ENCODE measurements at places on chromosomes 5 and 9. TPM values are rescaled to one million over a fixed set of nuclear protein-coding genes. Genes with fewer than 3 reads are reported as not detected.

- H3K4me3 ChIP-seq: no peak overlapping the region
- H3K4me1 ChIP-seq: peaks cover 10% of the 10 kb centered on the region
- H3K36me3 ChIP-seq: no peaks in the 10 kb centered on the region
- peaks cover 2% of the 10 kb centered on the region for H3K27me3 ChIP-seq
- DNase-seq: no peak
These were observed 28.0 kb upstream of the HTR4 start for GRCh38 chr5:148682058-148683026.

- H3K4me3 ChIP-seq: no peak overlapping the region
- H3K36me3 ChIP-seq: no peaks in the 10 kb centered on the region
- H3K27ac ChIP-seq: no peak overlapping the region
- H3K27me3 ChIP-seq: no peaks in the 10 kb centered on the region
These were observed 49.4 kb upstream of the ZNF608 start for GRCh38 chr5:124795829-124796228.

DNA sequence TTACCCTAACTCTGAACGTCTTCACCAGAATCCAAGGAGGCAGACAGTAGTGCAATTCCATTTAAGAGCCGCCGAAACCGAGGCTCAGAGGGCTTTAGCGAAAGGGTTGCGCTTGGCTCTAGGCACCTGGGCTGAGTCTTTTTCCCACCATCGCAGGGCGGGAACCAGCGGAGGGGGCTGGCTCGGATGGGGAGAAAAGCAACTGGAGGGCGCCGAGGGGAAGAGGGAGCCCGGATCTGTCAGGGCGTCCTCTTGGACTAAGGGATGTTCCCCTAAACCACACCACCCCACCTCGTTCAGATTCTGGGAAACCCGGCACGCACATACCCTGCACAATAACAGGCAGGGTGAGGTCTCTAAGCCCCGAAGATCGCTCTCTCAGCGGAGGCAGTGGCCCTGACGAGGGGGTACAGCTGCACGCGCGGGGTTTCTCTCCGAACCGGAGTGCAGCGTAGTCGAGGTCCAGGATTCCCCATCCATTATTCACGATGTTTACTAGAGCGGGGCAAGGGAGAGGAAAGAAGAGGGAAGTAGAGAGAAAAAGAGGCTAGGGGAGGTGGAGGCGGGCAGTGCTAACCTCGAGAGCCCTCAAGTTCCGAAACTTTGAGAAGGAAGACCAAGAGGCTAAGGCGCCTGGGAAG, 1.3 kb upstream of the POU4F3 start:
- no peak for DNase-seq
- H3K27me3 ChIP-seq: peaks cover 100% of the 10 kb centered on the region
- H3K4me1 ChIP-seq: peaks cover 11% of the 10 kb centered on the region
- no peak overlapping the region for H3K4me3 ChIP-seq

- no peak for DNase-seq
- H3K4me3 ChIP-seq: no peak overlapping the region
- H3K27me3 ChIP-seq: no peaks in the 10 kb centered on the region
- H3K4me1 ChIP-seq: no peaks in the 10 kb centered on the region
- H3K27ac ChIP-seq: no peak overlapping the region
These were observed 88.7 kb downstream of the EMB start for GRCh38 chr5:50352382-50352781.

DNA sequence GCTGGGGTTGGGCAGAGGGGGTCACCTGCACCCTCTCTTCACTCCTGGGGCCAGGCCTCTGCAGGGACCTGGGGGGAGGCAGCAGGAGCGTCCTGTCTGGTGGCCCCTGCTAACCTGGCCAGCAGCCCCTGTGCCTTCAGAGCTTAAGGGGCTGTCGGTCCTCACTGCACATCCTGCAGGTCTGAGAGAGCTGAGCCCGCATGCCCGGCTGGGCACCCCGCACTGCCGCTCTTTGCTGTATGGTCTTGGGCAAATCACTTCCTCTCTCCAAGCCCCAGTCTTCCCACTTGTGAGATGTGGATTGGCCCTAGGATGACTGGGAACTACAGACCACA, 7.9 kb downstream of the FLT4 start:
- no peaks in the 10 kb centered on the region for H3K36me3 ChIP-seq
- no peak for DNase-seq
- H3K27me3 ChIP-seq: peaks cover 63% of the 10 kb centered on the region
- H3K4me3 ChIP-seq: no peak overlapping the region
- H3K27ac ChIP-seq: no peak overlapping the region
- H3K4me1 ChIP-seq: no peaks in the 10 kb centered on the region

DNA sequence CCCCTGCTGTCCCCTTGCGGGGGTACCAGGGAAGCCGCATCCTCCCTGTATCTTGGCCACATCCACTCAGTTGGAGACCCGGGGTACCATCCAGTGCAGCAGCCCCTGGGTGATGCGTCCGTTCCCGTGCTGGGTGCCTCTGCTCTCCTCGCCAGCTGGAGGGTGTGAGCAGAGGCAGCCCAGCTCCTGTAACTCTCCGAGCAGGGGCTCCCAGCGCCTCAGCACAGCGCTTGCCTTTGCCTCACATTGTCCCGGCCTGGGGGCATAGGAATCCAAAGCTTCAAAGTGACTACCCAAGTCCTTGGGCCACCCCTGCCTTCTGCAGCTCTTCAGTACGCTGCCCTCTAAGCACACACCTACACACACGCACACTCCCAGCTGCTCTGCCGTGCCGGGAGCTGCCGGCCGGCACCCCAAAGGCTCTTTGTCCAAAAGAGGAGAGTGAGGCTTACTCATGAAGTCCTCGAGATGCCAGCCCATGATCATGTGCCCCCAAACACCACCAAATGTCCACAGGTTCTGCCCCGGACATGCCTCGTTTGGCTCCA, 733 bp downstream of the ANGPTL2 start:
- H3K4me1 ChIP-seq: peaks cover 22% of the 10 kb centered on the region
- no peaks in the 10 kb centered on the region for H3K36me3 ChIP-seq
- peak overlapping the region; percentile 80 for H3K27ac ChIP-seq
- DNase-seq: peak; percentile 45
- H3K27me3 ChIP-seq: no peaks in the 10 kb centered on the region

GRCh38 chr5:171989276-171989675, 17.2 kb downstream of the FBXW11 start:
- DNase-seq: no peak
- H3K4me1 ChIP-seq: peaks cover 12% of the 10 kb centered on the region
- peaks cover 24% of the 10 kb centered on the region for H3K36me3 ChIP-seq
- no peak overlapping the region for H3K4me3 ChIP-seq
- H3K27ac ChIP-seq: no peak overlapping the region

GRCh38 chr5:157369507-157369906, 90.5 kb upstream of the NIPAL4 start:
- DNase-seq: no peak
- peaks cover 2% of the 10 kb centered on the region for H3K36me3 ChIP-seq
- peaks cover 29% of the 10 kb centered on the region for H3K4me1 ChIP-seq

GRCh38 chr5:43309637-43310036, 3.6 kb downstream of the HMGCS1 start:
- DNase-seq: no peak
- peak overlapping the region; percentile 51 for H3K4me3 ChIP-seq
- H3K36me3 ChIP-seq: no peaks in the 10 kb centered on the region
- H3K27me3 ChIP-seq: no peaks in the 10 kb centered on the region
- H3K27ac ChIP-seq: peak overlapping the region; percentile 97

- DNase-seq: no peak
- H3K4me1 ChIP-seq: no peaks in the 10 kb centered on the region
- no peak overlapping the region for H3K27ac ChIP-seq
- no peaks in the 10 kb centered on the region for H3K36me3 ChIP-seq
These were observed 459.3 kb upstream of the MEF2C start for GRCh38 chr5:89342106-89342876.

- H3K27me3 ChIP-seq: no peaks in the 10 kb centered on the region
- H3K4me1 ChIP-seq: peaks cover 4% of the 10 kb centered on the region
- no peaks in the 10 kb centered on the region for H3K36me3 ChIP-seq
- DNase-seq: no peak
- H3K4me3 ChIP-seq: no peak overlapping the region
These were observed 108.6 kb upstream of the MINAR2 start for GRCh38 chr5:129639331-129639730.

GRCh38 chr9:111599955-111600343, 502 bp upstream of the PTGR1 start:
- H3K4me1 ChIP-seq: peaks cover 13% of the 10 kb centered on the region
- H3K36me3 ChIP-seq: peaks cover 7% of the 10 kb centered on the region
- H3K4me3 ChIP-seq: peak overlapping the region; percentile 96
- no peak overlapping the region for H3K27ac ChIP-seq
- no peak for DNase-seq

DNA sequence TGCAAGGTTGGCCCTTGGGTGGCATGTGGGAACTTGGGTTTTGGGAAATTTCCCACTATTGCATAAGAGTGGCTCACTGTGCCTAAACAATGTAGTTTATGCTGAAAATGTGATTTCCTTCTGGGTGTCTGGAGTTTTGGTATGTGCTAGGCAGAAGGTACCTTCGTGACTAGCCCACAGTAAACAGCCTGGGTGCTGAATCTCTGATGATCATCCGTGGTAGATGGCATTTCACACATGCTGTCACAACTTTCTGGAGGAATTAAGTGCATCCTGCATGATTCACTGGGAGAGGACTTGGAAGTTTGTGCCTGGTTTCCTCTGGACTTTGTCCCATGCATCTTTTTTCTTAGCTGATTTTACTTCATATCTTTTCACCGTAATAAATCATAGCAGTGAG, 64.5 kb downstream of the LNPEP start:
- peaks cover 6% of the 10 kb centered on the region for H3K36me3 ChIP-seq
- H3K4me3 ChIP-seq: no peak overlapping the region
- H3K27me3 ChIP-seq: no peaks in the 10 kb centered on the region
- no peak overlapping the region for H3K27ac ChIP-seq

GRCh38 chr5:60505373-60506171, 194.4 kb downstream of the DEPDC1B start:
- no peak for DNase-seq
- peaks cover 61% of the 10 kb centered on the region for H3K4me1 ChIP-seq
- H3K4me3 ChIP-seq: no peak overlapping the region
- H3K27me3 ChIP-seq: no peaks in the 10 kb centered on the region
- no peaks in the 10 kb centered on the region for H3K36me3 ChIP-seq

DNA sequence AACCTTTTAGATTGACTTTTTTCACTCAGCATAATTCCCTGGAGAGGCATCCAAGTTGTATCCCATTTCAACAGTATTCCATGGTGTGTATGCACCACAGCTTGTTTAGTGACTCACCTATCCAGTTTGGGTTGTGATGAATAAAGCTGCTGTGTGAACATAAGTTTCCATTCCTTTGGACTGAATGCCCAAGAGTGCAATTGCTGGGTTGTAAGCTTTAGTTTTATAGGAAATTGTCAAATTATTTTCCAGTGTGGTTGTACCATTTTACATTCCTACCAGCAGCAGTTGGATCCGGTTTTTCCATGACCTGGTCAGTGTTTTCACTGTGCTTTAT, 60.9 kb upstream of the TMED7 start:
- no peak overlapping the region for H3K27ac ChIP-seq
- peaks cover 19% of the 10 kb centered on the region for H3K4me1 ChIP-seq

DNA sequence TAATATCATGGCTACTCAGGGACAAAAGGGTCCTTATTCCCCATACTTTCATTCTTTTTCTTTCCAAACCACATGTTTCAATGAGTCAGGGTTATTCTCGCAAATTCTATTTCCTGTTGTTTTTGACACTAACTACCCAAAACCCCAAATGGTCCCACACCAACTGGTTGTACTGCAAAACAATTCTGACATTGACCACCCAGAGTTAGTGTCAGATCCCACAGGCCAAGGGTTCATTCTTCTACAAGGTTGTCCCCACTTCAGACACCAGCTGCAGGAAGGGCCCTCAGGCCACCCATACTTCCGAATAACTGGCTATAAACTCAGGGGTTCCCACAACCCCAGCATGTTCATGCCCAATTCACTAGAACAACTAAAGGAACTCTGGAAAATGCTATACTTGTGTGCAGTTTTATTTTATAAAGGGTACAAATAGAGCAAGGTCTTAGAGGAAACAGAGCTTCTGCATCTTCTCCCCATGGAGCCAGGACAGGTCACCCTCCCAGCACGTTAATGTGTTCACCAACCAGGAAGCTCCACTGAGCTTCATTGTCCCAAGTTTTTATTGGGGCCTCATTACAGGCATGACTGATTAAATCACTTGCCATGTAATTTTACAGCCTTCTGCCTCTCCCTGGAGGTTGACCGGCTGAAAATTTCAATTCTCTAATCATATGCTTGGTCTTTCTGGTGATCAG, 334.8 kb downstream of the DRD1 start:
- H3K27me3 ChIP-seq: peaks cover 29% of the 10 kb centered on the region
- H3K4me3 ChIP-seq: no peak overlapping the region
- H3K27ac ChIP-seq: no peak overlapping the region
- H3K36me3 ChIP-seq: no peaks in the 10 kb centered on the region

DND1 gene
- 3.3 TPM for total RNA-seq

C9 gene
- total RNA-seq: not detected

ADRB2 gene
- total RNA-seq: 0.42 TPM

MAST4 gene
- 23.3 TPM for total RNA-seq

GFPT2 gene
- total RNA-seq: 16.3 TPM

SMIM33 gene
- not detected for total RNA-seq

SLC46A2 gene
- not detected for total RNA-seq

SH3TC2 gene
- total RNA-seq: 6.8 TPM

FRRS1L gene
- 14.4 TPM for total RNA-seq
